ENCODE measurements at places on chromosomes 3 and 15.

DNA sequence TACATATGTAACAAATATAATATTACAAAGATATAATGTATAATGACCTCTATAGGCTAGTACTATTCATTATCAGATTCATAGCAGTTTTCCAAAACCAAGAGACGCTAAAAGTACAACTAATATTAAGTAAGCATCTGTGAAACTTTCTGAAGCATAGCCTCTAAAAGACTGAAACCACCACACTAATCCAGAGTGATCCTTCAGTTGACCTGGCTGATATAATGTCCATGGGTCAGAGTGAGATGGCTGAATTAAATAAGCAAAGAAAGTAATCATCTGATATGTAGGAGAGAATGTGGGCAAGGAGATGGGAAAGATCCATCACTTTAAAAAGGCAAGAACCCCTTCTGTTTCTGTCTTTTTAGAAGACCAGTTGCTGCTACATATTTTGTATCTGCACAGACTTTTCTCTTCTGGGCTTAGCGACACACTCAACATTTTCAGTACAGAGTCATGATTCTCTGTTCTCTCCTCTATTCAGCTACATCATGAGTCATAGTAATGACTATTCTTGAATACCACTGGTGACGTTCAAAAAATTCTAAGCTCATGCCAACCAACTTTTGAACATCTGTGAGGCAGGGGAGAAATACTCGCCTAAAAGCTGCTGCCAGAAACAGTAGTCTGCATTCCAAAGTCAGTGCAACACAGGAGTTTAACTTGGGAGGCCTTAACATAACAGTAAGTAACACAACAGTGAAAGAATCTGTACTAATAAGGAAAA lies 149.6 kb downstream of the MAGI1 start:
- DNase-seq, result no peak

DNA sequence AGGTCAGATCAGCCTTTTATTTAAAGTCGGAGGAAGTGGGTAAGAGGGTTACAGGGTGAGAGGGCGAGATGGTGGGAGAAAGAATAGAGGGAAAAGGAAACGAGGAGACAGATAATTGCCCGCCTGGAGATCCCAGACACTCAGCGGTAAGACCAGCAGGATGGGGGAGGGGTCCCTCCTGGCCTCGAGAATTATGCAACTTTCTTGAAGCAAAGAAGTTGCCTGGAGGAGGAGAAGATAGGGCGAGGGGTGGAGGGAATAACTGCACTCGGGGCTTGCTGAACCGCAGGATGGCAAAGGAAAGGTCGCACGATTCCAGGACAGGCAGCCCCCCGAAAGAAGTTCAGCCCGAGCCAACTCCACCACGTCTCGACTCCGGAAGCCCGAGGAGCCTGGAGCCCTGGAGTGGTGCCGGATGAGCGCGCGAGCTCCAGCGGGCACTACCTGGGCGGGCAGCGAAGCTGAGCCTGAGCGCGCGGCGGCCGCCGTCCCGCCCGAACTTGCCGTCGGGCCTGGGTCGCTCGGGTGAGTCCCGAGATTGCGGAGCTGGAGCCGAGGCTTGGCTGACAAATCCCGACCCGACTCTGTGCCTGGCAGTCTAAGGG lies 402 bp downstream of the WWTR1 start:
- DNase-seq, result no peak

- DNase-seq, result no peak
Measured at GRCh38 chr3:117150628-117151027, 441.0 kb downstream of the TUSC7 start.

DNA sequence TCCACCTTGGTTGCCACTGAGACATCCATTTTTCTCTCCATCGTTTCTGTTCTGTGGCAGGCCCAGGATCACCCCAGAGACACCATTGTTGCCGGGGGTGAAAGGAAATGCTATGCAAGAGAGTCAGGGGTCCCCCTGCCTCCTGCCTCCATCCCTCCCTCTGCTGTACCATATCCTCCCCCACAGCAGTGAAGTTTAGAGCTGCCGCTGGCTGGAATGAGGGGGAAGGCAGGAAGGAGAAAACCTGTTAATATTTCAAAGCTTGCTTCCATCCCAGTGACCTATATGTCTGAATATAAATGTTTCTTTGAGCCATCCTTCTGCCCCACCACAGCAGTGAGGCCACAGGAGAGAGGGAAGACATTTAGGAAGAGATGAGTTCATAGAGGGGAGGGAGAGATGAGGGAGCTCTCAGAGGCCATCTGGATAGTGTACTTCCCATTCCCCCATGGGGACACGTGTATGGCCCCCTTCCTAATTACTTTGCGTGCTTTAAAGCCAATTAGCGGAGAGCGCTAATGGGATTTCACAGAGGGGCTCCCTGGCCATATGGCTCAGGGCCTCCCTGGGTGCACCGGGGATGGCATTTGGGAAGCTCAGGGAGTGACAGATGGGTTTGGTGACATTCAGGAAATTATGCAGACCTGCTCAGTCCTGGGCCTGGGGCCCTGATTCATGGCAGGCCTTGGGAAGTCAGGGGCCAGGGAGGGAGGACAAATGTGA lies 40.4 kb upstream of the CHRNB4 start:
- no peak for DNase-seq

GRCh38 chr3:167350245-167350862 lies 29.7 kb downstream of the ZBBX start:
- no peak for DNase-seq
